Effector memory CD4-positive, alpha-beta T cell (primary cell): ENCODE measurements at places on chromosomes 3 and 15.
A peak's percentile ranks its signal among the peaks of the same experiment; 100 is the strongest.

DNA sequence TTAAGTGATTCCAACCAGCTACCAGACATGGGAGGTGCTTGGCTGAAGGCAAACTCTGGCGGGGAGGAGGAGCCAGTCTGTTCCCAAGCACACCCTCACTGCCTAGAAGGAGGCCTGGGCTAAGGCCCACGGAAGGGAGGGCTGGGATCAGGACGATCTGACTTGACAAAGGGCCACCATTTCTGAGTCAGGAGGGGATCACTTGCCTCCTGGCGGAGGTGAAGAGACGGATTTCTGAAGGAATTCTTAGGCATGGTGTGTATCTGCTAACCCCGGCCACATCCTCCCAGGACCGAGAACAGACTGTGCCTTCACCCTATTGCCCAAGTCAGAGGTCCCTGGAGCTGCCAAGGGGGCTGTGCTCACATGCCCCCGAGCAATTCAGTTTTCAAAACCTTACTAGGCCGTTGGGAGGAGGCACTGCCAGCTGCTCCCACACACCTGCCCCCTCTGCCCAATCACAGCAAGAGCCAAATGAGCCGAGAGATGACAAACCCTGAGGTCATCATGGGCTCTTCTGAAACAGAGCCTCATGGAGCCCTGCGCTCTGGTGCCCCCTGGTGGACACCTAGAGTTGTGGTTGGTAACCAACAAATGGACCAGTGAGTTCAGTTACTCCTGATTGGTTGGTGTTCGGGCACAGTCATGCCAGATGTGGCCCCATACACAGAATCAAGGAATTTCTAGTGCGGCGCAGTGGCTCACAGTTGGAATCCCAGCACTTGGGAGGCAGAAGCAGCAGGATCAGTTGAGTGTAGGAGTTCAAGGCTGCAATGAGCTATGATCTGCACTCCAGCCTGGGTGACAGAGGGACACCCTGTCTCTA is 6.5 kb upstream of the TNK2 start:
- no peak overlapping the region for H3K4me3 ChIP-seq
- H3K4me1 ChIP-seq, result peaks cover 7% of the 10 kb centered on the region
- peak; percentile 86 for DNase-seq
- no peaks in the 10 kb centered on the region for H3K27me3 ChIP-seq
- no peaks in the 10 kb centered on the region for H3K36me3 ChIP-seq

- no peak overlapping the region for H3K27ac ChIP-seq
- no peaks in the 10 kb centered on the region for H3K27me3 ChIP-seq
- peaks cover 16% of the 10 kb centered on the region for H3K36me3 ChIP-seq
- no peak overlapping the region for H3K4me3 ChIP-seq
- no peaks in the 10 kb centered on the region for H3K4me1 ChIP-seq
- no peak for DNase-seq
Observed at GRCh38 chr3:196914866-196915265, 27.5 kb downstream of the NCBP2 start.

DNA sequence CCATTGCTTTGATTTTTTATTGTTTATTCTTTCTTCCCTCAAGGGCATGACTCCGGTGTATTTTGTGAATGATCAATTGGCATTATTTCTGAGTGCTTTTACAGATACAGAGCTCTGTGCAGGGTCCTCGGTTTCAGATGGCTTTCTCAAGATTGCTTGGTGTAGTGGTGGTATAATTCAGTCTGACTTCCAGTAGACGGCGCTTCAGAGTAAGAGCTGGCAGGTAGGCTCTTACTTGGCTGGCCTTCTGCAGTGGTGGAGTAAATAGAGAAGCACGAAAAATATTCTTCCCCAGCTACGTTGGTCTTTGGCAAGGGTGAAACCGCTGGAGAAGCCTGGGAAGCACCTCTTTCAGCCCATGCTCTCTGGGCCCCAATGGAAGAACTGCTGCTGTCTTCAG is 723.0 kb upstream of the BCHE start:
- no peaks in the 10 kb centered on the region for H3K36me3 ChIP-seq
- no peaks in the 10 kb centered on the region for H3K27me3 ChIP-seq
- no peak for DNase-seq
- H3K27ac ChIP-seq, result no peak overlapping the region
- no peak overlapping the region for H3K4me3 ChIP-seq
- H3K4me1 ChIP-seq, result no peaks in the 10 kb centered on the region

DNA sequence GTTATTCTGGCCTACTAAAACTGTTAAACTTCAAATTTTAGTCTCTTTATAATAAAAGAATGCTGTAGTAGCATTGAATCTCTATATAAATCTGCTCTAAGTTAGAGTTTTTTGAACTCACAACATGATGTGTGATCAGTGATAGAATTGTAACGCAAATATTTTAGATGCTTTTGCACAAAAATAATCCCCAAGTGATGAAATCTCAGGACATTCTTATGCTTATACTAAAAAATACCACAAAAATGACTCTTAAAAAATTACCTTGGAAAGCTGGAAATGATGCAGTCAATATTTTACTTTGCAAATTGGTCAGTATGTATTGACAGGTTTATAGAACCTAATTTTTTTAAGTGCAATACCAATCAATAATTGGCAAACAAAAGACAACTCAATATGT is 375.3 kb downstream of the TBC1D5 start:
- no peak overlapping the region for H3K27ac ChIP-seq
- H3K4me3 ChIP-seq, result no peak overlapping the region
- peaks cover 8% of the 10 kb centered on the region for H3K36me3 ChIP-seq
- no peaks in the 10 kb centered on the region for H3K27me3 ChIP-seq
- no peaks in the 10 kb centered on the region for H3K4me1 ChIP-seq
- DNase-seq, result no peak

GRCh38 chr15:81323559-81323943 is 390 bp downstream of the STARD5 start:
- no peak for DNase-seq
- no peaks in the 10 kb centered on the region for H3K27me3 ChIP-seq
- H3K4me1 ChIP-seq, result no peaks in the 10 kb centered on the region
- peak overlapping the region; percentile 74 for H3K4me3 ChIP-seq
- peak overlapping the region; percentile 56 for H3K27ac ChIP-seq
- no peaks in the 10 kb centered on the region for H3K36me3 ChIP-seq
